Osteocyte (in vitro differentiated cells): ENCODE measurements at places on chromosomes 5 and 9.

GRCh38 chr9:109551651-109552050 is 53.5 kb upstream of the PTPN3 start:
- DNase-seq = no peak

DNA sequence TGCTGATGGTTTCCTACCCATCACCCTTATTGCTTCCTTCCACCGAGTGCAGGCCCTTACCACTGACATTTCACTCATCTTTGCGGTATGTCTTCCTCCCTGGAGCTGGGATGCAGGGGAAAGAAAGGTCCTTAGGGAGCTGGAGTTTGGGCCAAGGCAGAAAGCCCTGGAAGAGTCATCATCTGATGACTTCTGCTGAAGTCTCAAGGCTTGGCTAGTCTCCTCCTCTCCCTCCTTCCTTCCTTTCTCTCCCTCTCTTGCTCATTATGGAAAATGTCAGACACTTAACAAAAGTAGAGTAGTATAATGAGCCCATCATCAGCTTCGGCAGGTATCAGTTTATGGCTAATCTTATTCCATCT is 40.0 kb downstream of the LARP1 start:
- no peak for DNase-seq

GRCh38 chr5:34062419-34062818 is 19.4 kb upstream of the C1QTNF3 start:
- no peak for DNase-seq

DNA sequence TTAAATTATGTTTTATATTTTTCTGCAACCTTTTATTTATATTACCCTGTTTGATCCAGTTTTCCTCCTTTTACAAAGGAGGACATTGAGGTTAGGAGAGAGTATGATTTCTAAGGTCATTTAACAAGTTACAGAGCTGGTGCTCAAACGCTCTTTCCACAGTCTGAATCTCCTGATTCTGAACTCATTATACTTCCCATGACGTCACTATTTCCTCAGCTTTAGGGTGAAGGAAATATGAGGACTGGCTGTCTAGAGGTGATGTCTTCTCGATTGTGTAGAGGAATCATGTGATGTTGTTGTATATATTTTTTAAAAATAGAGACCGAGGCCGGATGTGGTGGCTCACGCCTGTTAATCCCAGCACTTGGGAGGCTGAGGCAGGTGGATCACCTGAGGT is 140.0 kb downstream of the ARHGAP26 start:
- no peak for DNase-seq

DNA sequence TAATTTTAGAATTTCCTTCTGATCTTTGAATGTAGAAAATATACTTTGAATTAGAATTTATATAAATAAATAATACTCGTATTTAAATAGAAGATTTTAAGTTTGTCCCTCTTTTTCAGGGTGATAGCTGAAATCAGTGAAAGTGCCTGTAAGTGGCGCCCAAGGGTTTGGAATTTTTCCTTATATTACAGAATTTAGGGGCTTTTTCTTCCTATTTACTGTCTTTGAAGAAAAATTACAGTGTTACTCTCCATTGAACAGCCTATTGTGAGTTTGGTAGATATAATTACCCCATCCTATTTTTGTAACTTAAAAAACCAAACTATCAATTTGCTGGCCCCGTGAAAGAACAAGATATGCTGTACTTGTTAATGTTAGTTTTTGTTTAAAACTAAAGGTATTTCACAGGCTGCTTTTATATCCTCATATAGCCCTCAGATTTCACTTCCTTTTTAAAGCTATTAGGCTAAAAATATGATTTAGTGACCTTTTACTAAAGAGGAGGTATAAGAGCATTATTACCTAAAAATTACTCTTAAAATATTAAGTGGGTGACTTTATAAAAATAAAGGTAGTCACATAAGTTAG is 3.2 kb downstream of the MAP3K1 start:
- DNase-seq = no peak

DNA sequence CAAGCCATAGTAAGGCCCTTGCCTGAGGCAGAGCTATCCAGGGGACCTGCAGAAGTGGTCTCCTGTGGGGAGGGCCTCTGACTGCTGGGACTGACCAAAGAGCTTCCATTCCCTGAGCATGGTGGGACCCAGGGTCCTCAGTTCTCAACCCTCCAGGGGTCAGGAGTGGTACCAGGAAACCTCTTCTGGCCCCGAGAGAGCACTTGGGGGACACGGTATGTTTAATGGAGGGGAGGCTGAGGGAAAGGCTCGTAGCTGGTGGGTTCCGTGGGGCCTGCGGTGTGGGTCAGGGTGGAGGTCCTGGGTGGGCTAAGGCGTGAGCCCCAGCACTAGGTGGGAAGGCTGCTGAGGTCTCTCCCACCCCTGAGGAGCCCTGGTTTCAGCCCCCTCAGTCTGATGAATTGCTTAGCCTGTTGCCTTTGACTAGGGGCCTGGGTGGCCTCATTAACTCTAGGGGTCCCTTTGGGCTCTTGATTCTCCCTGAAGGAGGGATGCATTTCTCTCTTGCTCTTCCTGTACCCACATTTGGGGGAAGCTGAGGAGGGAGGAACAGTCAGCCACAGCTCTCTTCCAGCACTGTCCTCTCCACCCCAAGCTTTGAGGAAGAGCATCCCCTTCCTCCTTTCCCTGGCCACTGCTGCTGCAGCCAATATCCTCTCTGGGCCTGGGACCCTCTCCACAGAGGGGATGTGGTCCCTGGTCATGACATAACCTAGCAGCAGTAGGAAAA is 34.0 kb downstream of the CSF1R start:
- no peak for DNase-seq
